ENCODE measurements at places on chromosomes 6 and 20. TPM values are rescaled to one million over a fixed set of nuclear protein-coding genes. Genes with fewer than 3 reads are reported as not detected.

Gene FAM184A
- total RNA-seq: 0.50 TPM

Gene PLN
- total RNA-seq: not detected

Gene TNF
- total RNA-seq: not detected

Gene ANKEF1
- total RNA-seq: 5.0 TPM

Gene CNBD2
- 1.5 TPM for total RNA-seq
